ENCODE measurements at places on chromosomes 3 and 15.
A peak's percentile ranks its signal among the peaks of the same experiment; 100 is the strongest.

DNA sequence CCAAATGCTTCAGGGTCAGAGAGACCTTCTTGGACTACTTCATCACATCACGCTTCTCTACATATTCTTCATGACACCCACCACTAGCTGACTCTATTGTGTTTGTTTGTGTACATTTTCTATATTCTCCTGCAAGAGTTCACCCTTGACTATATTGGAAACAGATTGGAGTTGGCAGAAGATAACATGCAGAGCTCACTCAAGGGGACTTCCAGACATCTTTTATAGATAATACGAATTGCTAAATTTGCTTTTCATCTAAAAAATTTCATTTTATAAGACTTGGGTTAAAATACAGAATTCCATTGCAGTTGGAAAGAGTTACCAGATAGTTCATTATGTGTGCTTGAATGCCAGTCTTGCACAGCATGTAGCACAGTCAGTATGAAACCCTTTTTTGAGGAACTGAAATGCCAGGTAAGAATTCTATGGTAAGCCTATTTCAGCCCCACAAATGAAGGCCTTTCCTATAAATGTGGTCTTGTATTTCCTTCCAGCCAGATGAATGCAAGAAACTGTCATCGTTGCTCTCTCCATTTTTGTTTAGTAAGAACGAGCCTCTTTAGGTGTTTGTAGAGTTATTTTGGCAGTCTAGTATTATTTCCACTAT lies 177.6 kb downstream of the GHSR start:
- no peak for DNase-seq

GRCh38 chr3:73591286-73591800 lies 33.4 kb downstream of the PDZRN3 start:
- no peak for DNase-seq

DNA sequence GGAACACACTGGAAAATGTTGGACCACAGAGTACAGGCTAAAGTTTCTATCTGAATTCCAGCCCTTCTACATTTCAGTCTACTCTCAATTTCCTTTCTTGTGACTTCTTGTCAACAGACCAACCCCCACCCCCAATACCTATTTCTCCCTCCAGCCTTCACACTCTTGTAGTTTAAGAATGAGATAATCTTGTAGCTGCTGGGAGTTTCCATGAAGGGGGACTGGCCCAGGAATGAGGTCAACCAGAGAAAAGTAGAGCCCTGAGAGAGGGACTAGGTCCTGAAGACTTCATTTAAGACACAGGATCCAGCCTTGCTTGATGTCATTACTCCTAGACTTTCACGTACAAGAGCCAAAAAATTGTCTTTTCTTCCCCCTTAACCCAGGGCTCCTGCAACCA lies 29.5 kb upstream of the FAM107A start:
- DNase-seq: no peak

- DNase-seq: peak; percentile 50
These were observed 2.1 kb downstream of the CD47 start for GRCh38 chr3:108088697-108089096.

Measured in activated naive CD4-positive, alpha-beta T cell treated with anti-CD3 and anti-CD28 coated beads, Interleukin-2, amount 50 U/mL, for 72 hours (primary cell).